AG09319 (cell line): ENCODE measurements at places on chromosomes 11 and 22.

- DNase-seq = no peak
Measured at GRCh38 chr11:6498121-6498520, 1.0 kb downstream of the DNHD1 start.

GRCh38 chr11:8039530-8040260 lies 41.3 kb upstream of the TUB start:
- DNase-seq = no peak

- DNase-seq = no peak
Measured at GRCh38 chr22:36183446-36183845, 18.2 kb downstream of the APOL4 start.

- no peak for DNase-seq
Measured at GRCh38 chr11:29265381-29265780, 751.4 kb downstream of the KCNA4 start.

DNA sequence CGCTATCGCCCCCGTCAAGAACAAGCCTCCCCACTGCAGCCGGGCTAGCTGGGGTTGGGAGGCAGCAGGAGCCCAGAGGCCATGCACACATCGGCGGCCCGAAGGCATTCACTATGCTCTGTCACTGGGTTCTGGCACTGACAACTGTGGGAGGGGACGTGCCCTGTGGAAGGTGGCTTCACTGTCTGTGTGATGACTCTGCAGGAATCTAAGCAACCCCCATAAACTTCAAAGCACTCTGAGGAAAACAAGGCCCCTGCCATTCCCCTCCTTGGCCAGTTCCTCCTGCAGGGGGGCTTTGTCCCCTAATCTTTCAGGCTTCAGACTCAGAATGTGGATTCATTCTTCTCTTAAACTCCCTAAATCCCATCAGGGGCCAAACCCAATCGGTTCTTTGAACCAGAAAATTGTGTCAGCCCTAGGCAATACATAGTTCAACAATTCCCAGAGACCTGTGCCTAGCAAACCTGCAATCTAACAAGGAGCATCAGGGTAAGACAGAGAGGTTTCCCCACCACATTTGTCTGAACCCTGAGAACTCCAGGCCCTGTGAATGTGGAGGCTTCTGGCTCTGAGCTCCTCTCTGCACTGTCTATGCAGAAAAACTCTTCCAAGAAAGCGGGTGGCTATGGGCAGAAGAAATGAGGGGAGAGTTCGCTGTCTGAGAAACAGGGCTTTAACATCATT lies 1477.2 kb downstream of the TBC1D22A start:
- no peak for DNase-seq

DNA sequence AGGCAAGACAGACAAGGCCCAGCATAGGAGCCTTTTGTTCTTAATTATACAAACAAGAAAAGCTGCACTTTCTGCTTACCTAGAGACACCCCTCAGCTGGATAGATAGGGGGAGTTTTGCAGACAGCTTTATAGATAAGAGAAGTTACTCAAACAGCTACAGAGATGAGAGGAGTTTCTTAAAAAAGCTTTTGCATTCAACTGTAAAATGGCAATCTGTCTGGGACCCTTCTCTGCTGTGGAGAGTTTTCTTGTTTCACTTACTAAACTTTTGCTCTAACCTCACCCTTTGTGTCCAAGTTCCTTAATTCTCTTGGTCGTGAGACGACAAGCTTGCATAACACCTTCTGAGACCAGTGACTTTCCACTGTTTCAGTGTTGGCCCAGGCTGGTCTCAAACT lies 103.8 kb upstream of the CHORDC1 start:
- no peak for DNase-seq

DNA sequence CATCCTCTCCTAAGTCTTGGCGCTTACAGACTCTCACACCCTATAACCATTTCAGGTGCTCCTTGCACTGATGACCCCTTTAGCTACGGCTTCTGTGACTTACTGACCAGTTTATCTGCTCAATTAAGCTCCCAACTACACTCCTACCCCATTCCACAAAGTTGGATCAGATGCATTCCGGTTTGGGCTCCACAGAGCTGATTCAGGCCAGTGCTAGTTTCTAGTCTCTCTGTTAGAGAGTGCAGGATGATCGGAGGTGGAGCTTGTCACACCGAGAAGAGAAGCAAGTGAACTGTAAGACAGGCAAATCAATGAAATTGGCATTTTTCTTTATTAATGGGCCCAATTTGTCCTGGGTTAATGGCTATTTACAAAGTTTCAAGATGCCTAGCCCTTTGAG lies 436.8 kb upstream of the CADM1 start:
- no peak for DNase-seq

GRCh38 chr11:34999453-34999852 lies 83.0 kb downstream of the PDHX start:
- DNase-seq = no peak

DNA sequence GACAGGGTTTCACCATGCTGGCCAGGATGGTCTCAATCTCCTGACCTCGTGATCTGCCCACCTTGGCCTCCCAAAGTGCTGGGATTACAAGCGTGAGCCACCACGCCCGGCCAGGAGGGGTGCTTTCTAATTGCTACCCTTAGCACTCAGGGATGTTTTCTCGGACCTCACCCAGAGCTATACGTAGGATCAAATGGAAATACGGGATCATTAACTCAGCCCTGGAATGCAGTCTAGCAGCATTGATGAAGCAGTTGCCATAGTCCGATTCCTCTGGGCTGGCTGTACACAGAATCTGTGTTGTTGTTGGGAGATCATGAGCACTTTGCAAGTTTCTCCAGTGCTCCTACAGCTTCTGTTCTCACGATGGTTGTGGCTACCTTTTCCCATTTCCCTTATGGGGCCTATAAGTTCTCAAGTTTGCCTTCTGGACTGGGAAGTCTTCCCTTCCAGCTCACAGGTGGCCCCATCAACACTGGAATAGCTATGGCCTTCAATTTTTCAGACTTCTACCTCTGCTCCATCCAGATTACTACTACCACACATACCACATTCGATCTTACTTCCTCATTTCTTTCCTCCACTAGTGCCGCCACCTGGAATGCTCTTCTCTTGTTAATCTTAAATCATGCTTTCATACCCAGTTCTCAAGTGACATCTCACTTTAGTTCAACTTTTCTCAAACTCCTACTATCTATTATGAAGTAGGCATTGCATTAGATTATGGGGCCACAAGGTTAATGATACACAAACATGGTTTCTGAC lies 16.1 kb upstream of the PCF11 start:
- no peak for DNase-seq

- no peak for DNase-seq
Measured at GRCh38 chr11:73382747-73383146, 6.5 kb downstream of the RELT start.

GRCh38 chr11:94786264-94787126 lies 18.3 kb downstream of the AMOTL1 start:
- no peak for DNase-seq

DNA sequence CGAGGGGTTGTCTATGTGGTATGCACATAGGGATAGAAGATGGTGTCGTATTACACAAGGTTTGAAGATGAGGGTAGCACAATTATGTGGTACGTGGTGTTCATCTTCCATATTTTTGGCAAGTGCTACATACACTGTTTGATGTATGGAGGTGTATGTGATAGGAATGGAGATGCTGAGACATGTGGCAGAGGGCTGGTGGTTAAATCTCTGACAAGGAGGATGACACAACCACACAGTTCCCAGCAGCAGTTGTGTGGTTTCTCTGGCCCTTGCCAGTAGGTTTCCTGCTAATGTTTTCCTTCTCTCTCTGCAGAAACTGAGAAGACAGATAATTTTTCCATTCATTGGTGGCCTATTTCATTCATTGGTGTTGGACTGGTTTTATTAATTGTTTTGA lies 17.0 kb downstream of the NCR3LG1 start:
- DNase-seq = no peak
